ENCODE measurements at places on chromosomes 2 and 18.
A peak's percentile ranks its signal among the peaks of the same experiment; 100 is the strongest.

- no peak for DNase-seq
These were observed 162.3 kb downstream of the PHLPP1 start for GRCh38 chr18:62877411-62878221.

DNA sequence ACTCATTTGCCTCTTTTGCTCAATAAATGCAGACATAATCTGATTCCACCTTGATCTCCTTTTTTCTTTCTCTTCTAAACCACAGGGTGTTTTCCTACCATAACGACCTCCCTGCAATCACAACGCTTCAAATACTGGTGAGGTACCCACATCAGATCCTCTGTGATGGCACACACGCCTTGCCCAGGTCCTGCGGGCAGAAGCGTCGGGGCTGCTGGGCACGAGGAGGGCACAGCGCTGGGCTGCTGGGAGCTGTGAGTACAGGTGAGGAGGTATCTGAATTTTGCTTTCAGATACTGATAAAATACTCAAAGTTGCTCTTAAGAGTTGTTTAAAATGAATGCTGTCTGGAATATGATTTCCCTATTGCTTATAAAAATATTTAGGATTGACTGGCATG lies 186.1 kb upstream of the PXDN start:
- DNase-seq = no peak

- DNase-seq = no peak
These were observed 274.3 kb upstream of the NRP2 start for GRCh38 chr2:205407984-205408383.

DNA sequence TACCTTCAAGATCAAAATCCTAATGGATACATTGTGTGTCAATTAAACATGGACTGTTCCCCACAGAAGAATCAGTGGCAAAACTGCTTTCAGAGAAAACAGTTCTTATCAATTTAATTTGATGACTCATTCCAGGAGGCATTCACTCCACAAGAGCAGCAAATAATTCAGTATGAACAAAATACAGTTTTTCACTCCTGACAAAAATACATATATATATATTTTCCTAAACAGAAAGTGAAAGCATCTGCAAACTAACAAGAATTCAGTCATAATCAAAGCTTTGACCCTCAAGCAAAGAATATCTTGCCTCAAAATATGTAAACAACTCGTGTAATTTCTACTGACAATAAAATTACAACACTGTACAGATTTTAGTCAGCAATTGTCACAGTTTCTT lies 685.1 kb upstream of the SLC8A1 start:
- DNase-seq = no peak

- no peak for DNase-seq
These were observed 57.9 kb downstream of the FAM171B start for GRCh38 chr2:186751790-186752189.

- no peak for DNase-seq
These were observed 51.0 kb downstream of the WDPCP start for GRCh38 chr2:63537306-63537705.

DNA sequence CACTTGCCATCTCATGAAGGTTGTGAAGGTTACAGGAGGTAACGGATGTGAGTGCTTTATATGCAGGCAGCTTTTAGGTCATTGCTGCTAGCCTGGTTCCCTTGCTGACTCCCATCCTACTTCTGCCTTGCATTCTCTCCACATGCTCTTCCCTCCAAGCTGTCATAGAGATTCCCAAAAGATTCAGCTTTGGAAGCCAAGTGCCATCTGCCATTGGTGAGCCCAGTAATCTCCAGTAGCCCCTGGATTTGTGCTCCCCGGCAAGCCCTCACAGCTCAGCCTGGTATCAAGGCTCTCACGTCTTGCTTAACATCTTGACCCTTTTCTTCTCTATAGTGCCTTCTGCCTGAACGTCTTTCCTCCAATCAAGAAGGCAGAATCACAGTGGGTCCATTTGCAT lies 61.6 kb downstream of the MYT1L start:
- DNase-seq = no peak

DNA sequence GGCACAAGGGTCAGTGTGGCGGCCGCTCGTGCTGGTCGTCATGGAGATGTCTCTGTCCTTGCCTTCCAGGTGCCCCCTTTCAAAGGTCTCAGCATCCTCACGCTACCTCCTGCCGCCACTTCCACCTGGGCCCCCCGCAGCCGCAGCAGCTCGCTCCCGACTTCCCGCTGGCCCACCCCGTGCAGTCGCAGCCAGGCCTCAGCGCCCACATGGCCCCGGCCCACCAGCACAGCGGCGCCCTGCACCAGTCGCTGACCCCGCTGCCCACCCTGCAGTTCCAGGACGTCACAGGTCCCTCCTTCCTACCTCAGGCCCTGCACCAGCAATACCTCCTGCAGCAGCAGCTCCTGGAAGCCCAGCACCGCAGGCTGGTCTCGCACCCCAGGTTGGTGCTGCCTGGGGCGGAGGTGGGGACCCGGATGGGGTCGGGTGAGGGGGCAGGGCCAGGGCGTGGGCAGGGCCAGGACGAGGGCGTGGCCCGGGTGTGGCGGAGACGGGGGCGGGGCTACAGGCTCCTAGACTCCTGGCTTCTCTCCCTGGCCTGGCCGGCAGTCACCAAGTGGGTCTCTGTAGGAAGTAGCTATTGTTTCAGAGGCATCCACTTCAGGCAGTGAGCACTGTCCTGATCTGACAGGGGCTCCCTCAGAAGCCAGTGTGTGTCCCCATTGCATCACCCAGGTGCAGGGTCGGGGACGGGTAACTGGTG lies 223.7 kb downstream of the LOXHD1 start:
- DNase-seq = no peak

DNA sequence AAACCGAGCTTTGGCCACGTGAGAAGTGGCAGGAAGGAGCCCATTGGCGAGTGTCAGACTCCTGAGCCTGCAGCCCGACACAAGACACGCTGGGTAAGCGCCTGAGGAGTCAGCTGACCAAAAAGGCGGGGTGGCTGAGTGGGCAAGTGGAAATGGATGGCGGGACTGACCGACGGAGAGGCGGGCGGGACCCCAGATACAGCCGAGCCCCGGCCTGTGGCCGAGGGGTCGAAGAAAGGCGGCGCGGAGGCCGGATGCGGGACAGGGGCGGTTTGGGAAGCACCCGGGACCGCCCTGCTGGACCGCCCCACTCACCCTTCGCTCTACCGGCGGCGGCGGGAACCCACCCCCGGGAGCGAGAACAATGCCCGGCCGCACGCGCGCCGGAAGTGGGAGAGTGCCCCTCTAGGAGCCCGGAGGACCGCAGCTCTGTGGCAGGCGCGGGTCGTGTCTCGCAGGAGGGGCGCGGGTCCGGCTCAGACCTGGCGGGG lies 22.8 kb downstream of the ZSCAN30 start:
- DNase-seq = peak; percentile 61

- no peak for DNase-seq
These were observed 14.2 kb upstream of the RAB27B start for GRCh38 chr18:54813977-54814565.

DNA sequence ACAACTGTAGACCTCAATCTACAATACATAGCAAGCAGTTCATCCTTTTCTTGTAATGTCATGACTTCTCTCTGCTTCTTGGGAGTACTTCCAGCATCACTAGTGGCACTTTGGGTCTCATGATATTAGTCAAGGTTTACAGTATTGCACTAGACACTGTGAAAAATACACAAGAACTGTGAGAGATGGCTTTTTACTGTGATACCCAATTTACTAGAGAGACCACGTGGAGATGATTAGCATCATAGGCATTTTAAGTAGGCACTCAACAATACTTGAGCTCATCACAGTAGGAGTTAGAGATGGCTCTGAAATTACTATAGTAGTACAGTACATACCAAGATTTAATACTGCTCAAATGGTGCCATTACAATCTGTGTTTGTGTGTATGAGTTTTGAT lies 112.8 kb upstream of the EML6 start:
- DNase-seq = no peak

DNA sequence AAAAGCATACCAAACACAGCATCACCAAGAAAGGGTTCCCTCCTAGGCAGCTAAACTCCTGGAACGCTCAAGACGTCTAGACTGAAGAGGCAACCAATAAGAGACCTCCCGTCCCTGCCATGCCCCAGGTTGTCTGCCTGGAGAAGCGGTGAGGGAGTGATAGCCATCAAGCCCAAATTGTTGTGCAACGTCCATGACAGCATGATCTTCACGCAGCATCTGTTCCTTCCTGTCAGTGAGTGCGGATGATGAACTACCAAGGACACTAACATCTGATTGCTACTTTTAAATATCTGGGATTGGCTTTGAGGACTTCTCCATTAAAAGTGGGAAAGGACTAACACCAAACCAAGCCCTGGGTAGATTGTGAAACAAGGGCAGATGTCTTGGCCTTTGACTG lies 149.7 kb downstream of the TXNL1 start:
- DNase-seq = no peak

- DNase-seq = no peak
These were observed 81.1 kb upstream of the TTC39C start for GRCh38 chr18:23933407-23933806.

GRCh38 chr2:12057436-12058166 lies 311.2 kb downstream of the LPIN1 start:
- no peak for DNase-seq

DNA sequence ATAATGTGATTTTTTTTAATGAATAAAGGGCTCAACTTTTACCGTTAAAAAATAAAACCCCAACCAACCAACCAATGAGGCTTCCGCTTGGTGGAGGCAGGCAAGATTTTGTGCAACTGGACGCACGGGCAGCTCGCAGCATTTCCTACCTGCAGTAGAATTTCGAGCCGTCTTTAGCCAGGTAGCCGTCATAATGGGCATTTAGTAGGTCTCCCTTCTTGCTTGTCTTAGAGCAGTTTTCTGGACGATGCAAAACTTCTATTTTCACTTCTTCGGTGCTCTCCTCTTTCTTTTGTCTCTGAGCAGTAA lies 316 bp downstream of the FKBP7 start:
- DNase-seq = no peak

DNA sequence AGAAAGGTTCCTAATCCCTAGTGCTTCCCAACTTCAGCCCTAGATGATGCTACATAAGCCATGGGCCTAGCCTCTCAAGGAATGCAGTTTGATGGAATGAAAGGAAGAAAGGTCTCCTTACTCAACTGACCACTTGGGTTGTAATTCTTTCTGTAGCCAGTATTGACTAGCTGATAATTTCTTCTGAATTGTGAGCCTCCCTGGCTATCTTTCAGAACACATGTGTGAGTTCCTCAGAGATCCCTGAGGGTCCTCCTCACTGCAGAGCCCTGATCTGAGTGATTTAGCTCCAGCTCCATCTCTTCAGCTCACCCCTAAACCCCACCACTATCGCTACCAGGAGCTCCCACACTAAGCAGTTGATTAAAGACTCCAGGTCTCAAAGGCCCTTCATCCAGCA lies 31.5 kb downstream of the CFAP210 start:
- DNase-seq = no peak

DNA sequence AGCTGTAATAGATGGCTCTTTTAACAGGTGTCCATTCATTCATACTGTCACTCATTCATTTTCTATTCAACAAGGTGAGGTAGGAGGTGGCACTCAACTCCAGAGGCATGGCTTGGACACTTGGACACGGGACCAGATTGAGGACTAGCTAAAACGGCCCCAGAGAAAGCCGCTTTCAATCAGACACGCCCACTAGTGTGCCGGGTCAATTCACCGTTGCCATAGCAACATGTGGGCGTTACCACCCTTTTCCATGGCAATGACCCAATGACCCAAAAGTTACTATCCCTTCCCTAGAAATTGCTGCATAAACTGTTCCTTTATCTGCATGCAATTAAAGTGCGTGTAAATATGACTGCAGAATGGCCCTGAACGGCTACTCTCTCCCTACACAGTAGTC lies 49.2 kb upstream of the LGALSL start:
- no peak for DNase-seq

- DNase-seq = no peak
These were observed 462.8 kb upstream of the SLC8A1 start for GRCh38 chr2:40914666-40915065.

- DNase-seq = no peak
These were observed 830 bp downstream of the CYB5A start for GRCh38 chr18:74290794-74291471.

DNA sequence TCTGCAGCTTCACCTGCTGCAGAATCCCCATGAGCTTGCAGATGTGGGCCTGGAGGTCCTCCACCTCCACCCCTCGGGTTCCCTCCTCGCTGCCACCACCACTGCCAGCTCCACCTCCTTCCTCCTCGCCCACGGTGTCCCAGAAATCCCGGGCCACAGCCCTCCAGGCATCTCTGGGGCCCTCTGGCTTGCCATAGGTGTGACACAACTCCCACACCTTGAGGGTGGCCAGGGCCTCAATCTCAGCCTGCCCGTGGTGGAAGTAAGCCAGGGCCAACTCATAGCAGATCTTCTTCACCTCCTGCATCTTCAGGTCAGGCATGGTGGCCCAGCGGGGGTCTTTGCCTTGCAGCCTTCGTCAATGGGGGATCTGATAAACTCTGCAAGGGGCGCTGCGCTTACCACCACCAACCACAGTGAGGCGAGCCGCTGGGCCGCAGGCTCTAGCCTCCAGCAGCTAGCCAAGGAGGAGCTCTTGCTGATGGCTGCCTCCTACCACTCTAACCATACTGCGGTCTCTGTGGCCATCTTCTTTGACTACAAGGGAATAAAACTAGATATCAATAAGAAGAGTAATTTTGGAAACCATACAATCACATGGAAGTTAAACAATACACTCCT lies 36.1 kb upstream of the ANKRD62 start:
- no peak for DNase-seq

DNA sequence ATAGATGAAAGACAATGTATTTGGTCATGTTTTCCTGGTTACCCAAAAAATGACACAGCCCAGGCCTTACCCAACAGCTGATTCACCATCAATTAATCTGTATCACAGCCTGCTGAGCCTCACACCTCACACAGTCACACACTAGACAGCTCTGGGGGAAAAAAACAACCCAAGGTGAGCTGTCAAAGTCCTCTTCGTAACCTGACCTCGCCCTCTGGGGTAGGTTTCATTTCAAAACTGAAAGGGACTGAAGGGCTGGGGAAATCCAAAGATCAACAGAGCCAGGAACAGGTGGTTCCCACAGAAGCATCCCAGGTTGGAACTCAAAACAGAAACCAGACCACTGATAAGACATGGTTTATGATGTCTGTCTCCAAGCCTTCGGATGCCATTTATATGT lies 18.2 kb upstream of the PCBP1 start:
- DNase-seq = peak; percentile 57

- no peak for DNase-seq
These were observed 203.2 kb downstream of the SH3RF3 start for GRCh38 chr2:109331896-109332848.

GRCh38 chr2:238231809-238232208 lies 8.0 kb downstream of the HES6 start:
- DNase-seq = no peak

- no peak for DNase-seq
These were observed 58.9 kb downstream of the TRPM8 start for GRCh38 chr2:233976087-233976486.
